GM04504 (cell line): ENCODE measurements at places on chromosomes 7 and 10.

- DNase-seq = no peak
Observed at GRCh38 chr10:33579996-33580395, 245.5 kb upstream of the NRP1 start.

GRCh38 chr10:11322698-11323097 is 288.8 kb downstream of the USP6NL start:
- no peak for DNase-seq

DNA sequence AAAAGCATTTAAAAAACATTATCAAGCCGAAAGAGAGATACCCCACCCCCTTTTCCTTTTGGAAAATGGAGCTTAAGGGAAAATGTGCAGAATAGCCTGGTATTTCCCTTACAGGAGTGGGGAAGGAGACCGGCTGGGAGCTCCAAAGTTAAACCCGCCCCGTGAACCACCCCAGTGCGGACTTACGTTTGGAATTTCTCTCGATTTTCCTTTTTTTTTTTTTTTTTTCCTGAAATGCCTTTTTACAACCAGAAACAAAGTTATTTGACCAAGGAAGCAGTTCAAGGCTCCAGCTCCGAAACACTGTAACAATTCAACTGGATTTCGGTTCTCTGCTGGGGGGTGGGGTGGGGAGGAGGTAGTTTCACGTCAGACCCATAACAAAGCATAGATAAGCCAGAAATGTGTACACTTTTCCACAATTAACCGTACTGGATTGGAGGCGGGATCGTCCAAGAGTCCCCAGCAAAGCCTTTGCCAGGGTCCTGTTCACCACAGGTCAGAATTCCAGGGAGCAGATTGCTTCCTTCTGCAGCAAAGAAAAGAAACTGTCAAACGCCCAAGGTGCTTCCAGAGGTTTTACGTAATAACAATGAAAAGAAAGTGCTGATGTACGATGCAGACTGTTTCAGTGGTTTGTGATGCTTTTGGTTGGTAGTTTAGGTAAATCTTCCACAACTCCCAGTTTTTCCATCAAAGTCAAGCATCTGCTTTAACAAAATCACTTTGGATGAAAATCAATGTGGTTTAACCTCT is 6.7 kb downstream of the SKIDA1 start:
- DNase-seq = no peak

DNA sequence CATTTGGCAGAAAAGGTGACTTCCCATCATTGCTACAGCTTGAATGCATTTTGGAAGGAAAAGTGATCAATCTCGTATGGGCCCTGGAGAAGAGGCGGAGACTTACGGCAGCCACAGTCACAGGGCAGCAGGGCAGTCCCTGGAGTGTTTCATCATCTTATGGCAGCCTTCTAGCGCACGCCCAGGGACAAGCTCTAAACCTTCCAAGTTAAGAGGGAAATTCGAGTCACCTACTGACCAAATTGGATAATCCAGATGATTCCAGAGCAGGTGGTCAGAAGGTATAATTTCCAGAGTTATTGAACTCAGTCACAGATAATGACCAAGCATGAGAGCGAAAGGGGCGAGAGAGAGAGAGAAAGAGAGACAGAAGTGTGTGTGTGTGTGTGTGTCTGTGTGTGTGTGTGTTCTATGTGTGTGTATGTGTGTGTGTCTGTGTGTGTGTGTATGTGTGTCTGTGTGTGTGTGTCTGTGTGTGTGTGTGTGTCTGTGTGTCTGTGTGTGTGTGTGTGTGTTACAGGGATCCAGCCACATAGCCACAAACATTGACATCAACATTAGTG is 123.7 kb upstream of the ADAM12 start:
- no peak for DNase-seq

- DNase-seq = no peak
Observed at GRCh38 chr10:77168861-77169260, 468.7 kb downstream of the KCNMA1 start.

DNA sequence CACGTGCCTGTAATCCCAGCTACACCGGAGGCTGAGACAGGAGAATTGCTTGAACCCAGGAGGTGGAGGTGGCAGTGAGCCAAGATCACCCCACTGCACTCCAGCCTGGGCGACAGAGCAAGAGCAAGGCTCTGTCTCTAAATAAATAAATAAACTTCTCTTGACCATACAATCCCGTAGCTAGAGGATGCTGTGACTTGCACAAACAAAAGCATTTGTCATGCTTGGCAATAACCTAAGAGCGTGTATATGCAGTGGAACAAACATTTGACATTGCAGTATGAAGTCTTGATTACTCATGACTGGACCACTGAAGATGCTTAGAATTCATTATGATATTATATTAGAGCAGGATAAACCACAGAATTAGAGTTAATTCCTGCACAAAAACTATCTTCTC is 1.4 kb upstream of the C7orf57 start:
- no peak for DNase-seq

DNA sequence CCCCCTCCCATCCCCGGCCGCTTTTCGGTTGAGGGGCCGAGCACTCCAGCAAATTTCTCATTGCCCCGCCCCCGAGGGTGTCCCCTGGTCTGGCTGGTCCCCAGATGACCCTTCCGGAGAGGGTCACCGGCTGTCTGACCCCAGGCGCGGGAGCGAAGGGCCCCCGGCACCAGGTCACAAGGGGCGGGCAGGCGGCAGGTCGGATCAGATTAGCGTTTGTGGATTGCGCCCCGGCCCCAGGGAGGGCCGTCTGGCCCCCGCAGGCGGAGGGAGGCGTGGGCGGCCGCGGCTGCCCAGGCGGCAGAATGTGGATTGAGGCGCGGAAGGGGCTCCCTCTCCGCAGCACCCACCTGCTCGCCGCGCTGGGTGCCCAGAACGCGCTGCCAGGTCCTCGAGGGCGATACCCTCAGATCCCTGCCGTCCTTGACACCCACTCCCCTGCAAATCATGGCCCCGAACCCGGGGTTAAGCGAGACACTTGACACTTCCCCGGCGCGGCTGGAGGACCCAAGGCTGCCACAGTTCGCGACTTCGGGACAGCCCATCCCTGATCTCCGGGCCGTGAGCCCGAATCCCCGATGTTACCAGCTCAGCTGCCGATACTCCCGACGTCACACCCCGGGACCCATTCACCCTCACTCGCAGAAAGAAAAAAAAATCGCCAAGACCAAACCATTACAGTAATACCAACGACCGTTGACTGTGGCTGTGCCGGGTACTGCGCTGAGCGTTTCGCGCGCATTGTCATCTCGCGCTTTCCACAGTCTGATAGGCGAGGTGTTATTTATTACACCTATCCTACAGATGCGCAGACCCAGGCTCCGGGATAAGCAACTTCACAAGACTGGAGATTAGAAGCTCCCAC is 953 bp downstream of the NODAL start:
- no peak for DNase-seq

DNA sequence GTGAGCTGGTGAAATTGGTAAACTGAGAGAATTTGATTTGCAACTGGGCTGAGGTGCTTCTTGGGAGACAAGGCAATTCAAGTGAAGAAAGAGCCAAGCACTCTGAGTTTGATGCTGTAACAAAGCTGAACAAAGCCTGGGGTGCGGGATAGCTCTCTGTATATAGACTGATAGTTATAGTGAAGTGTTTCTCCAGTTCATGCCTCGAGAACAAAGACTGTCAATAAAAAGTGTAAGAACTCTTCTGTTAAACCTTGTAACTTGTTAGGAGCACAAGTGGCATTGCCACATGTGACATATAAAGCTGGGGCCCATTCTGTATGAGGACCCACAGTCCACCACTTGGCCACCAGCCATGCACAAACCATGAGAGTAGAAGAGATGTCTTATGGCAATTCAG is 11.3 kb upstream of the PNPLA8 start:
- DNase-seq = no peak

DNA sequence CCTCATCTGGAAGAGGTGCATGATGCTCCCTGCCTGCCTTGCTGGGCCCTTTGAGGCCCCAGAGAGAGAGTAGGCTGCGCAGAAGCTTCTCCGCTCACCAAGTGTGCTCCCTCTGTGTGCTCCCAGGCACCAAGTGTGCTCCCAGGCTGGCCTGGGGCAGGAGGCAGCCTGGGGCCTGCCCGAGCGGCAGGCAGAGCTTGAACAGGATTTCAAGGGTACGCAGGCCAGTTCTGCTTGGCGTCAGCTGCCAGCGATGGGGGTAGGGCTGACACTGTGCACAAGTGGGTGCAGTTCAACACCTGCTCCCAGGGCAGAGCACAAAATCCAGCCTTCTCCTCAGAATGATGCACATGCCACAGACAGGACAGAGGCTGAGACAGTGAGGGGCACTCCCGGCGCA is 119.7 kb downstream of the FAM53B start:
- no peak for DNase-seq

DNA sequence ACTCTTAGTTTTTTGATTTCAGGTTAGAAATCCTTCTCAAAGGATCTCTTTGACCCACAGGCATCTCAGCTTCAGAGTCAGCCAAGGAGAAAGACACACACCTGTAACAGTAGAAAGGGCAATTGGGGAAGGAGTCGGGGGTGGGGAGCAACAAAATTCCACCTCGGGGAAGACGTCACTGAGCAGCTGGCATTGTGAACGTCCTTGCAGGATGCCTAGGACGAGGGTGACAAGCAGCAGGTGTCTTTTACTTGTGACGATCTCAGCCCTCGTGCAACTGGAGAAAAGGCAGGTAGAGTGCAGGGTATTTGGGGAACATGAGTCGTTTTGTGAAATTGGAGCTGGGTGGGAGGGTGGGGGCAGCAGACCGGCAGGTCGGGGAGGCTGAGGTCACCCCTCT is 627.0 kb downstream of the ACTR3B start:
- DNase-seq = no peak

- no peak for DNase-seq
Observed at GRCh38 chr7:3235322-3235721, 65.7 kb upstream of the SDK1 start.

DNA sequence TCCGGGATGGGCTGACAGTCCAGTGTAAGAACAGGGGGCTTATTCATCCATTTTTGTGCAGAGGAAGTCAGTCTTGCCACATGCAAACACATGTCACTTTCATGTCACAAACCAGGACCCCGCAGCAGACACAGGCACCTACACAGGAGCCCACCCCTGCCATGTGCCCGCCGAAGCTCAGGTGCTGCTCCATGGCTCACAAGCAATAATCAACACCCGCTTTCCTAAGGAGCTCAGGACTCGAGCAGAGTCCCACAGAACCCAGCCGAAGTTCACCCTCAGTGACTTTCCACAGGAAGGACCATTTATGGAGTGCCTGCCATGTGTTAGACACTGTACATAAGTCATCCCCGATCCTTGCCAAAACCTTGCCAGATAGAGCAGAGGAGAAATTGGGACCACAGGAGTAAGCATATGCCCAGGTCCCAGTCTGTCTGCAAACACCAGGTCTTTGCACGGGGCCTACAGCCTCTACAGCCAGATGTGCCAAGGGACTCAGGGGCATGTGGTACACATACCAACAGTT is 99.4 kb downstream of the EBF3 start:
- no peak for DNase-seq

- DNase-seq = no peak
Observed at GRCh38 chr7:45435131-45435530, 139.0 kb upstream of the ADCY1 start.

DNA sequence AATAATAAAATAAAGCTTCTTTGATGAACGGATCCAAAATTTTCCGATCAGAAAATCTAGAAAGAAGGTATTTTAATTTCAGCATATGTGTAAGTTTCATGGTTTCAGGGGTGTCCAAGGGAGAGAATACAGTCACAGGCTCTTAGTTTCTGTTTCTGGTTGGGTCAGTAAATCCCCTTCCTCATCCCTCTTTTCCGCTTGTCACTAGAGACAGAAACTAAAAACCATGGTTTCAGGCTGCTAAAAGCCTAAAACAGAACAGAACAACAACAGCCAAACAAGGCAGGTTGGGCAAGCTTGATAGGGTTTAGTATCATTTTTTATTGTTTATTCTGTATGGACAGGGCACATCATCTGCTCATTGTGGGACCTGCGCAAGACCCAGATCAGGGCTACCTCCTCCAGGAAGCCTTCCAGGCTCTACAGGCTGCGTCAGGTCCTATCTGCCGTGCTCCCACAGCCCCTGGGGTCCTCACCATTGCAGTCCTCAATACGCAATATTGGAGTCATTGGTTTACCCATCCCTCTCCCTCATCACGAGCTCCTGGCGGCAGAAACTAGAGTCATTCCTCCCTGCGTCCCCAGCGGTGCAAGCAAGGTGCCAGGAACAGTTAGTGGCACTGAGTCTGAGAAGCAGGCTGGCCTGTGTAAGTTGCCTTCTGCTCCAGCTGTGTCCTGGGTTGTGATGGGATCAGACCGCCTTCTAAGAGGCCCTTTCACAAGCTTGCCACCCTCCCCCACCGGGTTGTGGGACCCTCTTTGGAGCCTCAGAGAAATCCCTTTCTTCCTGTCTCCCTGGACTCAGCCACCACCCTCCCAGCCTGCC is 70.2 kb upstream of the CUX1 start:
- no peak for DNase-seq

DNA sequence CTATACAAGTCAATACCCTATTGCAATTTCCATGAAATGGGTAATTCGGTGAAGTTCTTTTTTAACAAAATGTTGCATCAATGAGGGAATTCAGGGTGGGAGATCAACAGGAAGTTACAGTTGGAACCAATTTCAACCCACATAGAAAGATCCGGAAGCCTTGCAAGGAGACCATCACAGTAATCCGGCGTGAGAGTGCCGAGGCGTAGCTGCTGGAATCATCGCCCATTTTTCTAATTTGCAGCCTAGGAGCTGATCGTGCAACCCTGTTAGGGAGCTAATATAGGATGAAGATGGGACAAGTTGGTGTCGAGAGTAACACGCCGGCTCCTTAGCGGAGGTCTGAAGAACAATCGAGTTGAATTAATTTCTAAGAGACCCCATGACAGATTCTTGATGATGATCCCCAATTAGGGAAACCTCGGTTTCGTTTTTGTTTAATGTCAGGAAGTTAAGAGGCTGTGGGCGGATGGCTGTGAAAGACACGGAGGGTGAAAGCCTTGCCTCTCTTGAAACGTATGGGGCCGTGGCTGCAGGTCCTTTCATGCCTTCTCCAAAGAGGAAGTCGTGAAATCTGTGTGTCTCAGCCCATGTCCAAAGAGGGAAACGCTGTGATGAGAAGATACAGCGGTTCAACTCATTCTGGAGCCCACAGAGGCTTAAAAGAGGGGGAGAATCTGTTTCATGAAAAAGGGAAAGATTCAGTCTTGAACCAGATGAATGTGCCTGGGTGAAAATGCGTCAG is 51.2 kb upstream of the CARD11 start:
- no peak for DNase-seq

DNA sequence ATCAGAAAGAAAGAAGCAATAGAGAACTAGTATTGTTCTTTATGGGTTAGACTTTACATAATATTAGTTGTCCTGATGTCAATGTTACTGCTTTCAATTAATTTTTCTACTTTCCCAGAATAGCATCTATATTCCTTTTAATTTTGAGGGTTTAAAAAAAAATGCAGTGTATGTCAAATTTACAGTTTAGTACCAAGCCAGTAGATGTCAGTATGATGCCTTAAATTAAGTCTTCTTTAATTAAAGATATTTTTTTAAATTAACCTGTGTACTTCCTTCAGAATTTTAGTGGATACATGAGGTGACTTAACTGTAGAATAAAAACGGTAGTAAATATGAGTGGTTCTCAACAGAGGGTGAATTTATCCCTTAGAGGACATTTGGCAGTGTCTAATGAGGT is 35.2 kb upstream of the STOX1 start:
- no peak for DNase-seq
